ENCODE measurements at places on chromosomes 5 and 9. TPM values are rescaled to one million over a fixed set of nuclear protein-coding genes. Genes with fewer than 3 reads are reported as not detected.

Gene ABO
- total RNA-seq = under 0.01 TPM

Gene ZNF883
- 0.60 TPM for total RNA-seq

Gene FOXD4
- total RNA-seq = 0.17 TPM

Gene ACOT12
- total RNA-seq = not detected

Gene IL33
- 11.8 TPM for total RNA-seq

Gene JMY
- total RNA-seq = 13.8 TPM

Gene PCDHA1
- total RNA-seq = 0.17 TPM

Gene CAMK4
- 0.28 TPM for total RNA-seq

Gene SPATA24
- total RNA-seq = 10.0 TPM

Gene FCN2
- total RNA-seq = not detected

Gene MLANA
- not detected for total RNA-seq

Gene PIK3R1
- total RNA-seq = 18.4 TPM

Gene EGR1
- 4.8 TPM for total RNA-seq

Gene SH2D3C
- 77.8 TPM for total RNA-seq

Gene ACTBL2
- total RNA-seq = 0.17 TPM

Gene SLIT3
- total RNA-seq = not detected

Gene LHX3
- total RNA-seq = not detected

Gene RNF180
- total RNA-seq = 3.2 TPM

Gene SHC3
- 0.05 TPM for total RNA-seq

Gene OTULINL
- total RNA-seq = 0.56 TPM

Gene NMRK1
- 36.9 TPM for total RNA-seq

Gene SPATA31E1
- total RNA-seq = not detected

Gene LCN2
- total RNA-seq = 0.14 TPM

Gene ARHGEF39
- total RNA-seq = 3.1 TPM

Gene PDE4D
- 41.0 TPM for total RNA-seq

Gene TAF11L10
- not detected for total RNA-seq

Gene FOXD4L6
- total RNA-seq = under 0.01 TPM

All from dermis blood vessel endothelial cell (primary cell).